ENCODE measurements at places on chromosomes 2 and 18. TPM values are rescaled to one million over a fixed set of nuclear protein-coding genes. Genes with fewer than 3 reads are reported as not detected.

Gene TMEM198
- 2.7 TPM for polyA plus RNA-seq

DNA sequence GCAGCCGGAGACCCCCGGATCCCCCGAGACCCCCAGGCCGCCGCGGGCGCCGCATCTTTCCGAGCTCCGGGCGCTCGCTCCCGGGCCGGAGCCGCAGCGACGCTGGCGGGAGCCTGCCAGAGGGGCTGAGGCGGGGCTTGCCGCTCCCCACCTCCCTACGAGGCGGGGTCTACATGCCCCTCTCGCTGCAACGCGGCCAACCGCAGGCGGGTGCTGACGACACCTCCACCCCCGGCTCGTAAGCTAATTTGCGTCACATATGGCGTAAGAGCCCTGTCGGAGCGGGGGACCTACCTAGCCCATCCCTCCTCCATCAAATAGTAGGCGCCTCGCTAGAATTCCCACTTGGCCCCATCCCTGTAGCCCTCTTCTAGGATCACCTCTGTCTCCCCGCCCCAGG lies at the start of gene PTPRN:
Gene PTPRN (minus strand): TSS at position 124 of the 400 bp plus-strand sequence. CDS start 69 bp downstream, at position 55.
- no peak for DNase-seq
- no peaks in the 10 kb centered on the region for H3K4me1 ChIP-seq
- H3K4me3 ChIP-seq: peak within 1 kb of the TSS; percentile 22

DNA sequence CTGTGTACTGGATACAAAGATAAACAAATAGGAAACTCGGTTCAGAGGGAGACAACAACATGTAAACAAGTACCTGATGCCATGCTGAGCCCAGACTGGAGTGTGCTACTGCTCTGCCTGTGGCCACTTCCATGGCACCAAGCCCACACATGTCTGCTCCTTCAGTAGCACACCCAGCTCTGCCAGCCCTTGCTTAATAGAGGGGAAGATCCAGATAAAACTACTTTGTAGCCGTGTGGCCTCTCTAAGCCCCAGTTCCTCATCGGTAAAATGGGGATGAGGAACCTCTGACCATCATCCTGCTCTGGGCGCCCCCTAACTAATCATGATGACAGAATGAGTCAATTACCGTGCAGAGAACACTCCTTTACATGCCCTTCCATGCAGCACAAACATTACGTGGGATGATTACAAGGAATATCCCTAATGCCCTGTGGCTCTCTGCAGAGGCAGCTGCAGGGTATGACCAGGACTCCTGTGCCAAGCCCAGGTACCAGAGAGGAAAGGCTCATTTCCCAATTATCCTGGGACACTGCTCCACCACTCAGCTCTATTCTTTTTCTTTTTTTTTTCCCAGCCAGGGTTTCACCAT lies 34.9 kb downstream of the DNMT3A start:
- no peak for DNase-seq
- peaks cover 19% of the 10 kb centered on the region for H3K27me3 ChIP-seq
- H3K27ac ChIP-seq: no peak overlapping the region

Gene SCRN3
- 20.2 TPM for polyA plus RNA-seq

Gene KCNIP3
- not detected for polyA plus RNA-seq

DNA sequence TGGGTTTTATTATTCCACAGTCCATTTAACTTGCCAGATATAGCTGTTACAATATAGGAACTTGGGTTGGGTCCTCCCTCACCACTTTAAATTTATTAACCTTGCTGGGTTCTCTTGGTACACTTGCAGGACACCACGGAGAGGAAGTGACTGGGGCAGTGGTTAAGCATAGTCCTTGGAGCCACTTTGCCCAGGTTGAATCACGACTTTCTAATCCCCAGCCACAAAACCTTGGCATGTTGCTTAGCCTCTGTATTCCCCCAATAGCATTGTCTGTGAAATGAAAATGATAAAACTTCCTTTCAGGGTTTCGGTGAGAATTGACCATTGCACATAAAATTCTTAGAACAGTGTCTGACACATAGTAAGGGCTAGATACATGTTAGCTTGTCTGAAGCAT lies 221.2 kb downstream of the IRS1 start:
- DNase-seq: no peak
- no peaks in the 10 kb centered on the region for H3K36me3 ChIP-seq
- no peaks in the 10 kb centered on the region for H3K27me3 ChIP-seq
- no peaks in the 10 kb centered on the region for H3K4me1 ChIP-seq
- no peak overlapping the region for H3K27ac ChIP-seq

Gene UGT1A1
- polyA plus RNA-seq: not detected

Gene PRKRA
- polyA plus RNA-seq: 46.1 TPM

DNA sequence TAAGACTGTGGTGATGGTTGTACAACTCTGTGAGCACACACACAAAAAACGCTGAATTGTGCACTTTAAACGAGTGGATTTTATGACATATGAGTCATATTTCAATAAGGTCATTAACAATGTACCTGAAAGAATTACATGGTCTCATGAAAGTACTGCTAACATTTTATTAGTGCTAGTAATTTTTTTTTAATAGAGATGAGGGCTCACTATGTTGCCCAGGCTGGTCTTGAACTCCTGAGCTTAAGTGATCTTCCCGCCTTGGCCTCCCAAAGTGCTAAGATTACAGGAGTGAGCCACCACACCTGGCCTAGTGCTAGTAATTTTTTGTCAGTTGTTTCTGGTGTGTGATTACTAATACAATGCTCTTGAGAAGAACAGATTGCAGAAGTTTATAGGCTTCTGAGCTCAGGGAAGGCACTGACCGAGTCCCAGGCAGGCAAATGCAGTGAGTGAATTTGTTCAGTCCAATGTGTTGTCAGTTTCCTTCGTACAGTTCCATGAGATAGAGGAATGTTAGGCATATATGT lies 177.0 kb downstream of the TGIF1 start:
- no peak for DNase-seq
- H3K4me3 ChIP-seq: no peak overlapping the region
- no peaks in the 10 kb centered on the region for H3K27me3 ChIP-seq
- H3K36me3 ChIP-seq: no peaks in the 10 kb centered on the region
- H3K4me1 ChIP-seq: peaks cover 45% of the 10 kb centered on the region
- H3K27ac ChIP-seq: peak overlapping the region; percentile 98

GRCh38 chr2:64453770-64454385 lies at the start of gene LGALSL:
Gene LGALSL (plus strand): TSS chr2:64454162. CDS start chr2:64454546, 384 bp downstream.
- DNase-seq: peak; percentile 80
- no peak within 1 kb of the TSS for H3K27ac ChIP-seq
- H3K36me3 ChIP-seq: no peaks in the 10 kb centered on the region
- H3K4me3 ChIP-seq: peak within 1 kb of the TSS; percentile 42
- H3K4me1 ChIP-seq: no peaks in the 10 kb centered on the region

DNA sequence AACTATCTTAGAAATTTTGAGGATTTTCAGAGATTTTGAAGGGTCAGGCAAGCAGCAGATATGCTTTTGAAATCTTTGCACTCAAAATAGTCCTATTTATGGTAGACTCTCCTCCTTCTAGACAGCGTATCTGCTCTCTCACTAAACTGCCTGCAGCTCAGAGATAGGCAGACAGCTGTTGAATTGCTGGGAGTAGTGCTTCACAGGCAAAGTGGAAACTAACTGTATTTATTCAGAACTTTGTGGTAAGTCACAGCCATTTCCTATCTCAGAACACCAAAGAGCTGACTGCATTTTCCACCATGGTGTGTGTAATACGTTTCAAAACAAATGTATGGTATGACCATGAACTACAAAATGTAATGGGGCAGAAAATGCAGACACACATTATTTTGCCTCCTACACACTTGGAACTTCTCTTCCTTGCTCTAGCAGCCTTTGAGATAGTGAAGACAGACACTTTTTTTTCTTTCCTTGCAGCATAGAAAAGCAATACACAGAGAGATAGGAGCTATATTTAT lies 352.4 kb downstream of the LRP1B start:
- H3K36me3 ChIP-seq: no peaks in the 10 kb centered on the region
- no peak for DNase-seq
- no peaks in the 10 kb centered on the region for H3K4me1 ChIP-seq
- no peaks in the 10 kb centered on the region for H3K27me3 ChIP-seq
- no peak overlapping the region for H3K27ac ChIP-seq

- DNase-seq: no peak
- H3K27ac ChIP-seq: peak overlapping the region; percentile 43
- H3K27me3 ChIP-seq: no peaks in the 10 kb centered on the region
- H3K36me3 ChIP-seq: no peaks in the 10 kb centered on the region
Observed at GRCh38 chr18:62744076-62744968, 29.0 kb downstream of the PHLPP1 start.

Gene LRP2
- polyA plus RNA-seq: not detected

Gene REEP1
- 0.21 TPM for polyA plus RNA-seq

Gene EFHD1
- polyA plus RNA-seq: 3.1 TPM

Gene DUSP28
- 4.7 TPM for polyA plus RNA-seq

- H3K4me3 ChIP-seq: no peak overlapping the region
- no peaks in the 10 kb centered on the region for H3K36me3 ChIP-seq
- no peaks in the 10 kb centered on the region for H3K4me1 ChIP-seq
- no peak overlapping the region for H3K27ac ChIP-seq
Observed at GRCh38 chr2:157349949-157350515, 24.4 kb upstream of the ERMN start.

Gene EGR4
- not detected for polyA plus RNA-seq

DNA sequence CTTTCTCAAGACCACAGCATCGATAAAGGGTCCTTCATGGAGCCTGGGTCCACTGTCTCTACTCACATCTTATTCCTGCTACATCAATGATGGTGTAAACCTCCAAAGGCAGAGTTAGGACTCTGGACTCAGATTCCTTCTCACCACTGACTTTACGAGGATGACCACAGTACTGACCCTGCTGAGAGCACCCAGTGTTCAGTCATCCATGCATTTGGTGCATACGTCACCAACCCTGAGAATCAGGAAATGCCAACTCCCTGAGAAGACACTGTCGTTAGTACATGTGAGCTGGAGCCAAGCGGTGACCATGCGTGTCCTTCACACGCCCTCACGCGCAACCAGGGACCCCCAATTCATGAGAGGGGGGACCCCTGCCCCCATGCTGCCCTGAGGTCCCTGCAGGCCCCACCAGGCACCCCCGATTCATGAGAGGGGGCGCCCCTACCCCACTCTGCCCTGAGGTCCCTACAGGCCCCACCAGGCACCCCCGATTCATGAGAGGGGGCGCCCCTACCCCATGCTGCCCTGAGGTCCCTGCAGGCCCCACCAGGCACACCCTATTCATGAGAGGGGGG lies 178.4 kb upstream of the TPO start:
- no peaks in the 10 kb centered on the region for H3K4me1 ChIP-seq
- no peak for DNase-seq
- no peak overlapping the region for H3K4me3 ChIP-seq
- no peaks in the 10 kb centered on the region for H3K36me3 ChIP-seq

Gene HOXD9
- not detected for polyA plus RNA-seq

DNA sequence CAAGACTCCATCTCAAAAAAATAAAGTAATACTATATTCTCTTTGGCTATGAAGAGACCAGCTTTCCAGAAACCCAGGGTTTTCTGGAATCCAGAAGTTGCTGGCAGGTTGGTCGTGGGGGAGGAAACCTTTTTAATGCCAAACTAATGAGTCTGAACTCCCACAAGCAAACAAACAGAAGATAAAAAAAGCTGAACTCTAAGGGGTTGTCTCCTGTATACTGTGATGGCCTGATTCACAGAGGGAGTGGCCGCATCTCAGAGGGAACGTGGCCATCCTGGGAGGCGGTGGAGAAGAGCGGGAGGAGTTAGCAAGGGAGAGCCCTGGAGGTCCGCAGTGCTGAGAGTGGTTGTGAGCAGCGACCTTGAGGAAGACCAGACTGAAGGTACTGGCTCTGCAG lies 36.1 kb downstream of the LIMS1 start:
- H3K27me3 ChIP-seq: no peaks in the 10 kb centered on the region
- H3K27ac ChIP-seq: no peak overlapping the region
- no peak overlapping the region for H3K4me3 ChIP-seq
- DNase-seq: no peak

Gene UGT1A3
- polyA plus RNA-seq: not detected

Gene UGT1A7
- not detected for polyA plus RNA-seq

GRCh38 chr2:96102596-96103186 lies 13.7 kb downstream of the ADRA2B start:
- H3K27ac ChIP-seq: no peak overlapping the region
- no peaks in the 10 kb centered on the region for H3K36me3 ChIP-seq
- no peak for DNase-seq
- H3K4me1 ChIP-seq: no peaks in the 10 kb centered on the region
- no peak overlapping the region for H3K4me3 ChIP-seq

DNA sequence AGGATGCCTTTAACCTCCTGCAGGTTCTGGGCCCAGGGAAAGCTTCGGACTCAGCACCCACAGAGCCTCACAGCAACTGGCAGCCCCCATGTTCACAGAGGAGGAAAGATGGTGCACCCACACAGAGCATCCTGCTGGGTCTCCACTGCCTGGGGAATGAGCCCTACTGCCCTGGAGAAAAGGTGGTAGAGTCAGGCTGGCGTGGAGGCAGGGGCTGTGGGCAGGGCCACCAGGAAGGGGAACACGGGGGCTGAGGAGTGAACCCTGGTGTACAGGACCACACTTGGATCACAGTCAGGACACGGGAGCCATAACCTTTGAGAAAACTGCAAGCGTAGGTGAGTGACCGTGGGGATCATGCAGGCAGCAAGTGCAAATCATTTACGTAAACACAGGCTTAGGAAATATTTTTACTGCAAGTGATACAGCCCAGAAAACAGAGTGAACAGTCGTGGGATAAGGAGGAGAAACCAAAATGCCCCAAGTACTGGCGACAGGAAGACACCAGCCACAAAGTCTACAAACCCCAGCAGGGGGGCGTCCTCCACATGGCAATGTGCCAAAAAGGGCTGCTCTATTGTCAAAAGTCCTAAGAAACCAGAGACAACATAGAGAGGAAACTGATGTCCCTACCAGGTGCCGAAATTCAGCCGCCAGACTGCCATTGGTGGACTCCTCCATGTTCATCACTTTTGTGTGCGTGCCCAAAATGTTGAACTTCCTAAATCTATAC lies 27.6 kb downstream of the STAT1 start:
- H3K27ac ChIP-seq: no peak overlapping the region
- H3K4me1 ChIP-seq: no peaks in the 10 kb centered on the region
- no peaks in the 10 kb centered on the region for H3K27me3 ChIP-seq
- H3K36me3 ChIP-seq: peaks cover 92% of the 10 kb centered on the region

- H3K4me3 ChIP-seq: no peak overlapping the region
- H3K27me3 ChIP-seq: no peaks in the 10 kb centered on the region
- no peak for DNase-seq
Observed at GRCh38 chr2:14220101-14220500, 412.4 kb upstream of the LRATD1 start.

GRCh38 chr2:38945372-38945771 lies 55.7 kb downstream of the ARHGEF33 start:
- peaks cover 3% of the 10 kb centered on the region for H3K4me1 ChIP-seq
- H3K4me3 ChIP-seq: no peak overlapping the region
- H3K36me3 ChIP-seq: no peaks in the 10 kb centered on the region
- no peaks in the 10 kb centered on the region for H3K27me3 ChIP-seq
- peak; percentile 41 for DNase-seq

- DNase-seq: no peak
- H3K4me3 ChIP-seq: no peak overlapping the region
- H3K27ac ChIP-seq: no peak overlapping the region
- no peaks in the 10 kb centered on the region for H3K27me3 ChIP-seq
- no peaks in the 10 kb centered on the region for H3K4me1 ChIP-seq
Observed at GRCh38 chr2:232846055-232846454, 24.0 kb upstream of the SNORC start.

Gene DSEL
- polyA plus RNA-seq: 0.01 TPM

Gene TRMT61B
- 21.4 TPM for polyA plus RNA-seq

Gene KIF1A
- 0.15 TPM for polyA plus RNA-seq
